Activated CD8-positive, alpha-beta memory T cell treated with anti-CD3 and anti-CD28 coated beads for 1 hour (primary cell): ENCODE measurements at places on chromosomes 1 and 21.

DNA sequence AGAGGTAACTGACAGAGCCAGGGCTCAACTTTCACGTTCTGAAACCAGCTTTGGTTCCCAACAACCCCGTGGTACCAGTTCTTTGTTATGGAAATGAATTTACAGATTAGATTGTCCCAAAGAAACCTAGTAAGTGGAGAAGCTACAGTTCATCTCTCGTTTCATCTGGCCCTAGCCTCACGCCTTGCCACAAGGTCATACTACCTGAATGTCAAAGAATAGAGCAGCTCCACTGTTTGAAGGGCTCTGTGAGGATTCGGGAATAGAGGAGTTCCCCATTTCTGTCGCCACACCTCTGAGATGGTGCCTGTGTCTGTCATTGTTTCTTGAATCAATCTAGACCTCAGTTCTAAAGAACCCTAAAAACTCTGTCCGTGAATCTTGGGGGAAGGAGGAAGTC lies 15.0 kb upstream of the CDC42 start:
- no peak for DNase-seq

DNA sequence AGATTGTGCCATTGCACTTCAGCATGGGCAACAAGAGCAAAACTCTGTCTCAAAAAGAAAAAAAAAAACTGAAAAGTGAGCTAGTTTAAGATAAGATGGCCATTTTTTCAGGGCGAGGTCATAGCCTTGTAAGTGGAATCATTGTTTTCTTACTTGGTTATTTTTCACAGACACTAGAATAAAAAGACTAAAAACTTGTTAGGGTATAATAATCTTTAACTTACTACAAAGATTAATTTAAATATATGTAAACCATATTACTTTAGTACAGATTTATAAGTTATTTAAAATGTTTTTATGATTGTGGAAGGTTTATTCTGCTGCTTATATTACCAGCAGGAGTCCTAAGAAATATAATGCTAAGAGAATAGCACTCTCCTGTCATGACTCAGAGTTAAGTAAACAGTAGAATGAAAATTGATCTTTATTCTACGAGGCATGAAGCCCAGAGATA lies 23.5 kb downstream of the ANGPTL1 start:
- DNase-seq = no peak

GRCh38 chr1:203644191-203644590 lies 17.6 kb downstream of the ATP2B4 start:
- no peak for DNase-seq

- no peak for DNase-seq
Observed at GRCh38 chr1:151958959-151959358, 34.7 kb downstream of the S100A10 start.

DNA sequence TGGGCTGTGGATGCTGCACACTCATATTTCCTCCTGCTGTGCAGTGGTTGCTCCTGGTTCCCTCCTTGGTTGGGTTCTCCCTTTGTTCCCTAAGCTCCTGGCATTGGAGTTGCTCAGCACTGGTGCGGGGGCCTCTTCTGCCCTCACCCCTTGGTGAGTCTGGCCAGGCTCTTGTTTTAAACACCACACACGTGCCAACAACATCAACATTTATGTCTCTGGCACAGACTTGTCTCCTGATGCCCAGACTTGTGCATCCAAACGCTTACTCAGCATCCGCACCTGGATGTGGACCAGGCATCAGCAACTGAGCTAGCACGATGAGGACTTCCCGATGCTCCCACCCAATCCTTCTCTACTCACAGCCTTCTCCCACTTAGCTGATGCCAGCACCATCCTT lies 627.6 kb downstream of the NPHP4 start:
- DNase-seq = no peak

DNA sequence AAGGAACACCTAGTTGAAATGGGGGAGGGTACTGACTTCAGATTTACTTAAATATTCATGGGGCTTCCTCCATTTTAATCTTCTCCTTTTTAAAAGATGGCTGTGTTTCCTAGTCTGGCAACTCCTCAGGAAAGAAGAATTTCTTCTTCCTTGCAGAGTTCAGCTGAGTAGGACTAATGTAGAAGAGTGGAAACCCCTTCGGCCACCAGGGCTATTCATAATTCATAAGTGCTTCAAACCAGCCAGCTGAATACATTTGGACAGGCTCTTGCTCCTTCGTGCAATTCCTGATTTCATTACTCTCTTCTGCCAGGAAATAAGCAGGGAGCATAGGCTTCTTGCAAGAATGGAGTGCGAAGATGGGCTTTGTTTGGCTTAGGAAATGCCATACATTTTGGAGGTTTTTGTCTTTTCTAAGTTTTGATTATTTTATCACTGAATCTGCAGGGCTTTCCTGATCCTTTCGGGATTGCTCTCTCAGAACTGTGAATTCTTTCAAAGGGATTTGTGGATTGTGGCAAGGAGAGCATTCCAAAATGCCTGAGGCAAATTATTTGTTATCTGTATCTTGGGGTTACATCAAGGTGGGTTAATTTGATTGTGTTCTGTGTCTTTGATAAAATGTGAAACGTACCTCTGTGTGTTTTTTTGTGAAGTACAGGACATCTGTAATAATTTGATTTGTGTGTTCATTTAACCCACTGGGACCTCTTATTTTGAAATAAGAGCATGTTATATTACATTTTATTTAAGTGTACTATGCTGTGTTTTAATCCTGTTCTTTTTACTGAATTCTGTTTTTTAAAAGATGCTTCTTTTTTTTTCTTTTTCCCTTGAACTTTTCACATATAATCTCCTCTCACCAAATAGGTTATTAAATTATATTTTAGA lies 179.4 kb upstream of the SGIP1 start:
- DNase-seq = no peak

- no peak for DNase-seq
Observed at GRCh38 chr1:196546272-196547111, 61.7 kb downstream of the KCNT2 start.

DNA sequence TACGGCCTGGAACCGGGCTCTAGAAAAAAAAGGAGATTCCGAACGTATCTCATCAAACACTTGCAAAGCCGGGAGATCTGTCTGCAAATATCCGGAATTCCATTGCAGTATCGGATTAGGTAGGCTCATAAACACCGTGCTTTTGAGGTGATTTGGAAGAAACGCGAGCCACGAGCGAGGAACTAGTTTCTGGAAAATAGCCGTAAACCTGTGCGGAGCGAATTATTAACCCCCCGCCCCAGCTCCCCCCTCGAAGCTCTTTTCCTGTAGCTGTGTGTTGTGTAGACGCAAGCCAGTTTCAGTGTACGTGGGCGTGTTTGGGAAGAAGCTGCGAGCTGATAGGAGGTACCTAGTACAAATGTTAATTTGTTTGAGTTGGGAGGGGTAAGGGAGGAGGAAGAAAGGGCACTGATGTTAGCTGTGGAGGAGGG lies 1.1 kb downstream of the RALGPS2 start:
- peak; percentile 18 for DNase-seq

DNA sequence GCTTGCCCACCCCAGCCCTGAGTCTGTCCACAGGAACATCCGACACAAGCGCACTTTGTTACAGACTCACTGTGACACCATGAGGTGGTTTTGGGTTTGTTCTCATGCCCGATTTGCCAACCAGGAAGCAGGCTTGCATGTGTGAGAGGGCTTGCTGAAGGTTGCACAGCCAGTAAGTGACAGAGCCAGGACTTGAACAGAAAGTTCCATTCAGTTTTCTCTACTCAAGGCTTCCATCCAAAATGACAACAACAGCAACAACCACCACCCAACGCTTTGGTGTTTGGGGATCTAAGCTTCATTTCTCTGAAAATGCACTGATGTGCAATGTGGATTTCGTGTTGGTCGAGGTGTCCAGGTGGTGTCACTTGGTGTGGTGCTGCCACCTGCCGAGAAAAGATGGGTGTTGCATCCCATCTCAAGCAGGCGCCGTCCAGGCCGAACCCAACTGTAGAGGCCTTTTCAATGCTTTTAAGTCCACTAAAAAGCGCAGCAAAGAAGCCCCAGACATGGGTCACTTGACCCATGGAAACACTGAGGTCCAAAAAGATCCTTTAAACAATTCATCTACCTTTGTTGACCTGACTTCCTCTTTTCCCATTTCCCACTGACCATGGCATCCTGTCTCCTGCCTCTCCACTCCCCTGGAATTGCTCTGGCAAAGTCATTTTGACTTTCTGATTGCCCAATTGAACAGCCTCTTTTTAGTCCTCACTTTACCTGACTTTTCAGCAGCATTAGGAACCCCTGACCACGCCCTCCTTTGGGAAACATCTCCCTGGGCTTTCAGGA lies 12.2 kb downstream of the CITED4 start:
- DNase-seq = peak; percentile 68

GRCh38 chr1:42767510-42768000 lies 506 bp downstream of the C1orf50 start:
- DNase-seq = no peak

GRCh38 chr1:218467101-218468072 lies 122.3 kb downstream of the TGFB2 start:
- no peak for DNase-seq
